Thoracic aorta endothelial cell (primary cell): ENCODE measurements at places on chromosomes 13 and 19. TPM values are rescaled to one million over a fixed set of nuclear protein-coding genes. Genes with fewer than 3 reads are reported as not detected.

Gene LSR
- total RNA-seq, result 0.27 and 0.36 TPM in 2 replicates

Gene ATP4B
- total RNA-seq, result not detected in 2 replicates

Gene TUBA3C
- total RNA-seq, result not detected in 2 replicates

Gene LMO7
- 16.9 and 23.1 TPM in 2 replicates for total RNA-seq

Gene FFAR2
- not detected in 2 replicates for total RNA-seq

Gene KIR2DL4
- not detected in 2 replicates for total RNA-seq

Gene ZNF560
- total RNA-seq, result 0.07 and 0.27 TPM in 2 replicates

Gene TEX26
- total RNA-seq, result not detected in 2 replicates

Gene NLRP11
- not detected in 2 replicates for total RNA-seq

Gene SHISA7
- total RNA-seq, result not detected in 2 replicates

Gene BRD4
- 29.4 and 38.1 TPM in 2 replicates for total RNA-seq

Gene KANK3
- total RNA-seq, result 9.3 and 16.1 TPM in 2 replicates

Gene CEACAM7
- total RNA-seq, result not detected in 2 replicates

Gene PLA2G4C
- 22.7 and 48.9 TPM in 2 replicates for total RNA-seq

Gene TFDP1
- 146 and 179 TPM in 2 replicates for total RNA-seq

Gene ZBTB32
- not detected in 2 replicates for total RNA-seq

Gene LYL1
- 50.1 and 52.8 TPM in 2 replicates for total RNA-seq

Gene ANKRD10
- 70.1 and 90.3 TPM in 2 replicates for total RNA-seq

Gene CRX
- total RNA-seq, result not detected in 2 replicates

Gene ELSPBP1
- total RNA-seq, result not detected in 2 replicates

Gene MYO16
- total RNA-seq, result under 0.01 TPM in 1 of 2 replicates, not detected in the other

Gene URAD
- not detected in 2 replicates for total RNA-seq

Gene MCF2L
- total RNA-seq, result 0.07 TPM in 1 of 2 replicates, not detected in the other

Gene VRK3
- total RNA-seq, result 29.5 and 33.4 TPM in 2 replicates

Gene PROSER1
- total RNA-seq, result 31.3 and 32.7 TPM in 2 replicates

Gene BICRA
- 11.0 and 19.2 TPM in 2 replicates for total RNA-seq

Gene PGLYRP2
- not detected in 2 replicates for total RNA-seq

Gene KLK11
- not detected in 2 replicates for total RNA-seq

Gene ZNF57
- 3.9 and 5.6 TPM in 2 replicates for total RNA-seq

Gene SELENOV
- not detected in 2 replicates for total RNA-seq

Gene ZIM2
- total RNA-seq, result not detected in 2 replicates

Gene FBXO27
- total RNA-seq, result 1.7 and 2.4 TPM in 2 replicates

Gene KCNJ14
- total RNA-seq, result 0.57 and 0.66 TPM in 2 replicates

Gene FGF14
- total RNA-seq, result under 0.01 TPM in 2 replicates

Gene FXYD3
- not detected in 2 replicates for total RNA-seq
